Esophagus squamous epithelium (tissue), 5 donors: ENCODE measurements at places on chromosomes 3 and 15. TPM values are rescaled to one million over a fixed set of nuclear protein-coding genes. Genes with fewer than 3 reads are reported as not detected.

Gene RPL39L
- total RNA-seq: 2.4 TPM

GRCh38 chr15:45635191-45635638, 386 bp downstream of the SQOR start:
- peak; percentile 60 for DNase-seq
- peaks cover 81% of the 10 kb centered on the region for H3K4me1 ChIP-seq
- no peaks in the 10 kb centered on the region for H3K27me3 ChIP-seq
- peak overlapping the region; percentile 97 for H3K27ac ChIP-seq
- no peaks in the 10 kb centered on the region for H3K36me3 ChIP-seq

GRCh38 chr3:52032702-52033408, 23.5 kb downstream of the DUSP7 start:
- no peak overlapping the region for H3K27ac ChIP-seq
- H3K27me3 ChIP-seq: no peaks in the 10 kb centered on the region
- no peak overlapping the region for H3K4me3 ChIP-seq
- peaks cover 6% of the 10 kb centered on the region for H3K4me1 ChIP-seq

DNA sequence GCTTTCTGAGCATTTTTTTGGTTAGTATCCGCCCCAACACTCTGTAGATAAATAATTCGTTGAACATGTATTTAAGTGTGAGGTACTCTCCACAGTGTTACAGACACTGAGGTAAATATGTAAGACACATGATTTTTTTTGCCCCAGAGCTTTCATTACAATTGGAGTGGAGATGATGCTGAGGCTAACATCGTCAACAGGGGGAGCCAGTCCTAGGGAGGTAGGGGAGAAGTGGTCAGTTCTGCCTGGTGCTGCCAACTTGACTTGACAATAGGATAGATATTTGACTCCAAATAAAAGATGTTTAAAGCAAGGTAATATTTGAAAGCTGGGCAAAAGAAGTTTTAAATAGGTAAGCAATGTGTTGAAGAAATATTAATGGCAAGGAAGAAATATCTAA, 295.7 kb downstream of the UNC13C start:
- H3K27ac ChIP-seq: no peak overlapping the region
- H3K4me1 ChIP-seq: no peaks in the 10 kb centered on the region
- H3K27me3 ChIP-seq: no peaks in the 10 kb centered on the region
- H3K36me3 ChIP-seq: no peaks in the 10 kb centered on the region
- no peak overlapping the region for H3K4me3 ChIP-seq

Gene KCNMB3
- 0.92 TPM for total RNA-seq

Gene SLC22A13
- total RNA-seq: 0.48 TPM

DNA sequence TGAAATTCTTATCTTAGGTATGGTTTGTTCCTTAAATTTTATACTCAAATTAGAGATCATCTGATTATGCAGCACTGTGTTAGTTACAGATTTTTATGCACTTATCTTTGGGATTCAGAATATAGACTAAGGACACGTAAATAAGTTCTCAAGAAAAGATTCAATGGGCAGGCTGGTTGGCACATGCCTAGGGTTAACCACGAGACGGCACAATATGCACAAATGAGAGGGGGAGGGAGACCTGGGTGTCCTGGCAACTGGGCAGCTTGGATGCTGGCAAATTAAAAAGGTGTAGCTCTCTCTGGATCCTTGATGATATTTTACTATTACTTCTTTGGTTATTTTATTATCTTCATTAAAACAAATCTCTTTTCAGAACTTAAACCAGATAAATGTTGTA, 672 bp downstream of the AADAC start:
- no peaks in the 10 kb centered on the region for H3K36me3 ChIP-seq
- DNase-seq: no peak
- no peak overlapping the region for H3K4me3 ChIP-seq
- peaks cover 5% of the 10 kb centered on the region for H3K4me1 ChIP-seq
- peak overlapping the region; percentile 84 for H3K27ac ChIP-seq

Gene RTP1
- total RNA-seq: not detected

DNA sequence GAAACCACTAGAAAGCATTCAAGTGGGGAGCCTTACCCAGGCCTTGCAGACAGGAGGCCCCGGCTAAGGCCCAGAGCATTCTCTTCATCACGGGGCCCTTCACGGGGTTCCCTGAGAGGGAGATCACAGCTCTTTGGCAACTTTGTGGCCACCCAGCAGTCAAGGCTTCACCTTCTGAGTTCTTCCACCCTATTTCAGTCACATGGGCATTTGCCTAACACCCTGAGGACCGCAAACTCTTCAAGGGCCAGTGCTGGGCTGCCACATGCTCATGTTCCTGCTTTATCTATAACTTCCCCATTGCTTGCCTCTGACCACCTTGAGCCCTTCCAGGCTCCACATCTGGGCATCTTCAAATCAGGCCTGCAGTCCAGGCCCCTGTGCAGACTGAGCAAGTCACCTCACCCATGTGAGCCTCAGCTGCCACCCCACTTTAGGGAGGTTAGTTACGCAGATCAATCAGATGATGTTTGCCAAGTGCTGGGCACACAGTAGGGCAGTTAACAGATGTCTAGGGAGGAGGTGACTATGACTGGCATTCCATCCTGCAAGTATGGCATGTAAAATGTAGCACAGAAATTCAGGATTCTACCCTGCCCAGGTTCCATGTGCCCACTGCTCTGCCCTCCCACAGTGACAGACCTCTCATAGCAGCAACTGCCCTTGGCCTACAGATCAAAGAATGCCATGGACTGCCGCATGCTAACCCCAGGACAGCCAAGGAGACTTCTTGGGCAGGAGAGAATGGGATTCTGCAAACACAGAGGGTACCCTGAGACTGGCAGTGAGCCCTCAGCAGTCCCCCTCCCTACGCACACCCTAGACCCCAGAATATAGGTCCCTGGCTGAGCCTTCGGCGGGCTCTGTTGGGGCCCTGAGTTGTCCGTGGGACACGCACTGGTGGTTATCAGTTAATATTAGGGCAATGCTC, 37.6 kb upstream of the ZNF710 start:
- H3K4me1 ChIP-seq: peaks cover 10% of the 10 kb centered on the region
- H3K4me3 ChIP-seq: no peak overlapping the region
- no peak overlapping the region for H3K27ac ChIP-seq
- no peaks in the 10 kb centered on the region for H3K27me3 ChIP-seq
- no peak for DNase-seq
- H3K36me3 ChIP-seq: no peaks in the 10 kb centered on the region

Gene BUB1B
- 4.1 TPM for total RNA-seq

DNA sequence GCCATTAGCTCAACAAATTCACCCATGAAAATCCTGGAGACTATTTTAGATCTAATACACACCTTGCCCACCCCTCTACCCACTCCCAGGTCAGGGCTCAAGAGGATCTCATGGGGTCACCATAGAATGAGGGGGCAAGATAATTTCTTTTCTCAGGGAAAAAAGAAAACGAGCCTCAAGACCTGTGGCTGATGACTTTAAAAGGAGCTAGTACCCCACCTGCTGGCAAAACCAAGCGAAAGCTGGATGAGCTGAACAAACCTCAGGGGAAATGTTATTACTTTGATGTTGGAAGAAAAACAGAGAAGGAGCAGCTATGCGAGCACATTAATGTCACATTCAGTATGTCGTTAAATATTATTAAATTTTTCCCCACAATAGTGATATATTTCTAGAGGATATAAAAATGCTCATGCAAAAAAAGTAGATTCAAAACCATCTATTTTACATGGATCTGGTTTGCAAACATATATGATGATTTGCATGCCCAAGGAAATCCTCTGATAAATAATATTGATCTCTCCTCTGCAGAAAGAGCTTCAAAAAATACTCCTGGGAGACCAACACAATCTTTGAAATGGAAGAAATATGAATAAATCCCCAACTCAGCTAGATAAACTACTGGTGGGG, 37.7 kb downstream of the PLD1 start:
- H3K4me3 ChIP-seq: no peak overlapping the region
- no peak overlapping the region for H3K27ac ChIP-seq
- H3K36me3 ChIP-seq: no peaks in the 10 kb centered on the region
- DNase-seq: no peak
- H3K4me1 ChIP-seq: peaks cover 28% of the 10 kb centered on the region

Gene CHRNA7
- 2.1 TPM for total RNA-seq

GRCh38 chr15:95457520-95457919, 873.0 kb upstream of the NR2F2 start:
- no peak for DNase-seq
- no peaks in the 10 kb centered on the region for H3K27me3 ChIP-seq
- no peak overlapping the region for H3K4me3 ChIP-seq

GRCh38 chr15:68833700-68834331, 13.1 kb upstream of the ANP32A start:
- H3K36me3 ChIP-seq: no peaks in the 10 kb centered on the region
- H3K4me3 ChIP-seq: no peak overlapping the region
- H3K27me3 ChIP-seq: no peaks in the 10 kb centered on the region

Gene SPINK8
- total RNA-seq: not detected

Gene GCNT3
- total RNA-seq: 21.1 TPM

Gene GOLGA8O
- not detected for total RNA-seq

- no peak overlapping the region for H3K4me3 ChIP-seq
- peaks cover 5% of the 10 kb centered on the region for H3K4me1 ChIP-seq
- peak overlapping the region; percentile 77 for H3K27ac ChIP-seq
Measured at GRCh38 chr15:90986790-90987507, 7.4 kb downstream of the PRC1 start.

Gene SEMA5B
- total RNA-seq: not detected

- DNase-seq: no peak
- H3K27me3 ChIP-seq: no peaks in the 10 kb centered on the region
- no peaks in the 10 kb centered on the region for H3K36me3 ChIP-seq
- H3K4me1 ChIP-seq: no peaks in the 10 kb centered on the region
Measured at GRCh38 chr3:15501126-15501525, 20.4 kb downstream of the COLQ start.

- no peaks in the 10 kb centered on the region for H3K36me3 ChIP-seq
- no peak overlapping the region for H3K4me3 ChIP-seq
- H3K27me3 ChIP-seq: no peaks in the 10 kb centered on the region
- H3K27ac ChIP-seq: no peak overlapping the region
- no peak for DNase-seq
Measured at GRCh38 chr15:101427606-101428487, 61.7 kb downstream of the PCSK6 start.

Gene WDR93
- total RNA-seq: not detected

DNA sequence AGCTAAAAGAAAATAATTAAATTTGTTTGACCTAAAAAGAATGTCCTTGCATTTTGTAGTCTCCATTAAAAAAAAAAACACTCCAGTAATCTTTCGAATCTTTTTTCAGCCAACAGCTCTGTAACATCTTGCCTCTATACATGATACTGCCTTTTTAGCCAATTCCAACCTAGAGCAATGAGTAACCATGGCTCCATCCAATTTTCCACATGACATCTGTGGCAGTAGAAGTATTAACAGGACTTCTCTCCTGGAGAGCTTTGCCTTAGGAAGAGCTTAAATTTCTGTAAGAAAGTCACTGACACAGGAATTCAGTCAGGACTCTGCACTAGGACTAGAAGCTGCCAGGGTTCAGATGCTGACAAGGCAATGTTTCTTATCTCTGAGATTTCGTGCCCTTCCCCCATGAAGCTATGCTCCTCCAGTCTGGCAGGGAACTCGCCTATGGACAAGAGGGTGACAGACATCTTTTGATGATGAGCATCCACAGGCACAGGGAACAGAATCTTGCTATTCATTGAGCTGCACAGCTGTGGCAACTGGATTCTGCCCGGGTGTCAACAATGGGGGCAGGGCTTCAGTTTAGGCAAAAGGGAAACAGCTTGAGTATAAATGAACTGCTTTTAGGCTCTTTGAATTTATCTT, 81.8 kb downstream of the ALCAM start:
- H3K27me3 ChIP-seq: no peaks in the 10 kb centered on the region
- no peak overlapping the region for H3K27ac ChIP-seq
- no peak overlapping the region for H3K4me3 ChIP-seq
- H3K36me3 ChIP-seq: no peaks in the 10 kb centered on the region
- no peak for DNase-seq

GRCh38 chr3:162072656-162073164, 576.1 kb downstream of the OTOL1 start:
- H3K27me3 ChIP-seq: no peaks in the 10 kb centered on the region
- H3K4me3 ChIP-seq: no peak overlapping the region
- no peaks in the 10 kb centered on the region for H3K4me1 ChIP-seq
- no peak for DNase-seq
- no peaks in the 10 kb centered on the region for H3K36me3 ChIP-seq
- no peak overlapping the region for H3K27ac ChIP-seq

Gene BAHD1
- total RNA-seq: 13.1 TPM

DNA sequence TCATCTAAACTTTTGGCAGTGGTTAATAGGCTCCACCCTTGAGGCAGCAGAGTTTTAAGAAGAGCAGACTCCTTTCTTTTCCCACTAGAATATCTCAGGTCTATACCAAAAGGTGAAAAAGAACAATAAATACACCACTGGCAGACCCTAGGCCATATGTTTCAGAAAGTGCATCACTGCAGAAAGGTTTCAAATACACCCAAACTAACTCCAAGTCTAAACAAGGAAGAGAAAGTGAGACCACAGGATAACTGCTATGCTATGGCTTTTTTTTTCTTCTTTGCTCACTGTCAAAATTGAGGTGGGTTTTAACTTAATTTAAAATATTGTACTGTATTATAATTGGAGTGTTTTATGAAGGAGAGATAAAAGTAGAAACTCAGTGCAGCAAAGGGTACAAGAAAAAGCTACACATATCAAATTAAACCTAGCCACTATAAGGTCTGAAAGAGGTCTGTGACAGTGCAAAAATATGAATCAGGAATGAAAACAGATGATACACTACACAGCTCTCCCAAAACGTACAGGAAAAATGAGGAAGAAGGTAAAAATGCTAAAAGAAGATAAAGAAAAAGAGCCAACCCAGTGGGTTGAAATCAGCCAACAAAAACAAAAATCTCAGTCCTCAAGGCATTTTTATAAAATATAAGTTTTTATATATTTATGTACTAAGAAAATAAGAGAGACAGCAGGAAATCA, 8.4 kb downstream of the SNX4 start:
- no peak for DNase-seq
- H3K36me3 ChIP-seq: peaks cover 77% of the 10 kb centered on the region
- H3K4me3 ChIP-seq: no peak overlapping the region
- H3K27me3 ChIP-seq: no peaks in the 10 kb centered on the region

GRCh38 chr15:34890424-34890823, 79.1 kb downstream of the AQR start:
- H3K27ac ChIP-seq: no peak overlapping the region
- no peaks in the 10 kb centered on the region for H3K27me3 ChIP-seq
- no peak overlapping the region for H3K4me3 ChIP-seq

DNA sequence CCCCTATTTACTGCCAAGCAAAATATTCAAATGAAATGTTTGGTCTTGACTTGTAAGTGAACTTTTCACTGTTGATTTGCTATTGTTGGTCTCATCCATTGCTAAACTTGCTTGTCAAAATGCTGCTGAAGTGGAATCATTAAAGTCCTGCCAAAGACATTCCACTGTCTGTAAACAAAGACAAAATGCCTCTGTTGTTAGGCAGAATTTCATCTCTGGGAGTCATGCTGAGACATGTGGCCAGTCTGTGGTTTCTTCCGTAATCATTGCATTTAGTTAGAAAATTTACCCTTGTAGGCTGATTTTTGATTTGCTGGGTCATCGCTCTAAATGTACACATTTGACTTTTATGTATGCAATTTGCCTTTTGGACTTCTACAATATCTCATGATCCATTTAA, 577.7 kb downstream of the MECOM start:
- peak overlapping the region; percentile 70 for H3K27ac ChIP-seq
- peaks cover 15% of the 10 kb centered on the region for H3K4me1 ChIP-seq
- H3K4me3 ChIP-seq: no peak overlapping the region
- DNase-seq: no peak
- H3K27me3 ChIP-seq: no peaks in the 10 kb centered on the region

Gene TPRA1
- total RNA-seq: 25.7 TPM
